Adrenal gland (tissue), 19 donors: ENCODE measurements at places on chromosomes 2 and 18. TPM values are rescaled to one million over a fixed set of nuclear protein-coding genes. Genes with fewer than 3 reads are reported as not detected.

POTEJ gene
- polyA plus RNA-seq, result not detected

CAPN14 gene
- polyA plus RNA-seq, result not detected

VIT gene
- 0.97 TPM for polyA plus RNA-seq

SERPINB12 gene
- not detected for polyA plus RNA-seq

PLCD4 gene
- polyA plus RNA-seq, result 23.2 TPM

CD207 gene
- 0.07 TPM for polyA plus RNA-seq

TMBIM1 gene
- polyA plus RNA-seq, result 25.7 TPM

GRHL1 gene
- 0.98 TPM for polyA plus RNA-seq

IKZF2 gene
- 0.44 TPM for polyA plus RNA-seq

CNGA3 gene
- 0.07 TPM for polyA plus RNA-seq

DUSP2 gene
- polyA plus RNA-seq, result 1.9 TPM

NCOA1 gene
- polyA plus RNA-seq, result 40.6 TPM

ALPG gene
- polyA plus RNA-seq, result not detected

EIF5B gene
- 40.7 TPM for polyA plus RNA-seq

TUBA3E gene
- not detected for polyA plus RNA-seq

PLB1 gene
- 44.3 TPM for polyA plus RNA-seq

KCNG2 gene
- not detected for polyA plus RNA-seq

SLC38A11 gene
- 14.6 TPM for polyA plus RNA-seq

SOX11 gene
- not detected for polyA plus RNA-seq

TEX44 gene
- not detected for polyA plus RNA-seq

TGFBRAP1 gene
- polyA plus RNA-seq, result 13.7 TPM

SLC5A7 gene
- polyA plus RNA-seq, result 0.51 TPM

CNDP1 gene
- not detected for polyA plus RNA-seq

ADAM23 gene
- 8.0 TPM for polyA plus RNA-seq

CELF4 gene
- 3.9 TPM for polyA plus RNA-seq

THAP4 gene
- polyA plus RNA-seq, result 62.9 TPM

CKAP2L gene
- 0.10 TPM for polyA plus RNA-seq

ATP6V1B1 gene
- polyA plus RNA-seq, result 4.6 TPM

ZBTB7C gene
- polyA plus RNA-seq, result 6.0 TPM

ITGB6 gene
- polyA plus RNA-seq, result 0.08 TPM

DLGAP1 gene
- 3.4 TPM for polyA plus RNA-seq

CFC1 gene
- polyA plus RNA-seq, result 4.9 TPM

TM4SF20 gene
- not detected for polyA plus RNA-seq

MGAT5 gene
- polyA plus RNA-seq, result 20.0 TPM

PLA2R1 gene
- polyA plus RNA-seq, result 9.8 TPM

DYNC1I2 gene
- polyA plus RNA-seq, result 73.8 TPM

CCT4 gene
- polyA plus RNA-seq, result 28.5 TPM

CNTNAP5 gene
- not detected for polyA plus RNA-seq
